ENCODE measurements at places on chromosomes 12 and 14.

DNA sequence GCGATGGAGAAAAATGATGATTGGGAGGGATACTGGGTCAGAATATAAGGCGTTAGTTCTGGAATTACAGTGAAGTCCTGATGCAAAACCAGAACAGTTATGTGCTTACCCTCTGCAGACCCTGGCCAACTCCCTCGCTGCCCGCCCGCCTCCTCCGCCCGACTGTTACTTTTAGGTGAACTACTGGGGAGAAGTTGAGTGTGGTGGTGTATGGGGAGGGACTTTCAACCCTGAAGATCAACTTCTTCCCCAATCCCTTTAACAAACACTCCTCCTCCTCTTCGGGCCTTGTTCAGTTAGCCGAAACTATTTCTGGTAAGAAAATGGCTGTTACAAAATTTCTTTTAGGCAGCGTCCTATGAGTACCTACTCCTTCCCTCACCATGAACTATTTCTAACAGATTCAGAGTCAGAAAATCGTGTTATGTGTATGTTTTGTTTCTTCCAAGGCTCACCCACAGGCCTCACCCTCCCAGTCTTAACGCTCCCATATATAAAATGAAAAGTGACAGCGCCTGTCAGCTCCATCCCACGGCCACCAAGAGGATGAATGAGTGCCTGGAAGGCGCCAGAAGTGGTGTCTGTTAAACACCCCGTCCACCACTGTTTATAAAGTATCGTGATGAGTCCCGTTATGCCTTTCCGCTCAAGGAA, 1.3 kb downstream of the FBXO33 start:
- peak; percentile 15 for DNase-seq

DNA sequence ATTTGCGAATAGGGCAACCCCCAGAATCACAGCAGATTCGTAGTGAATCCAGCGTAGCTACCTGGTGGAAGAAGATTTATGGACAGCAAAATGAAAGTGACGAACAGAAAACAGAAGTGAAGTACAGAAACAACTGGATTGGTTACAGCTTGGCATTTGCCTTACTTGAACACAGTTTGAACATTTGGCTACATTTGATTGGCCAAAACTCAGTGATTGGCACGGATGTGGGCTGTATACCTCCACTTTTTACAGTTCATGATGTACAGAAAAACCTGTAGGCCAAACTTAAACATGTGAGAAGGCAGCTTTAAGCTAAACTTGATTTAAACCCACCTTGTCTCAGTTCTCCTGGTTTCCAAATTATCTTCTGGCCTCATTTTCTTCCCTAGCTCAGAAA, 49.9 kb upstream of the AMN1 start:
- DNase-seq: no peak

GRCh38 chr12:62484233-62484632, 17.6 kb downstream of the MON2 start:
- no peak for DNase-seq

GRCh38 chr12:131260954-131261353, 307.2 kb downstream of the ADGRD1 start:
- no peak for DNase-seq

DNA sequence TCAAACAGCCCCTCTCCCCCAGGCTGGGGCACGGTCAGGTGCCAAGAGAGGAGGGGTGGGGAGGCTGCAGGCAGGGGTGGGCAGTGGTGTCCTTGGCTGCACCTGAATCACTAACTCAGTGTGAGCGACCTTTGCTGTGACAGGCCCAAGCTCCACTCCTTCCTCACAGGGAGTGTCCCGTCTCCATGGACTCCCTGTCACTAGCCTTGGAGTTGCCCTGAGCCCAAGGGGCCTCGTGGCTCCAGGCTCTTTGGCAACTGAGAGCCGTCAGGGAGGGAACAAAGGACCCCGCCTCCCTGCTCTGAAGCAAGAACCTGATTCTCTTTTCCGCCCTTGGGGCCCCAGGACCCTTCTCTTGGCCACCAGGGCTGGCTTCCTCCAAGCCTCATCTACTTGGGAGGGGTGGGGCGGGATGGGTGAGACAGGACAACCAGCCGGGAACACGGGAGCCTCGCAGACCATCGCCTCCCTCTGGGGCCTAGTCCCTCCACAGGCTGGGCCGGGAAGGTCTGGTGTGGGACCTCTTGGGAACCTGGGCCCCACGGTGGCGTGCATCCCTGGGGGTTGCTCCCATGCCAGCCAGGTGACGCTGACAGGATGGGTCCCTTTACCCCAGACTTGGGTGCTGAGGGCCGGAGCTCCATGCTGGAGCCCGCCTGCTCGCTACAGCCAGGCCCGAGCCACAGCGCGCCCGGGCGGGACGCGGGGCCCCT, 935 bp upstream of the ADSS1 start:
- DNase-seq: no peak

GRCh38 chr14:63535918-63536317, 7.3 kb downstream of the PPP2R5E start:
- no peak for DNase-seq

- no peak for DNase-seq
Measured at GRCh38 chr12:10636611-10637010, 23.2 kb upstream of the MAGOHB start.

- no peak for DNase-seq
Measured at GRCh38 chr12:56980268-56980667, 22.9 kb upstream of the RDH16 start.

DNA sequence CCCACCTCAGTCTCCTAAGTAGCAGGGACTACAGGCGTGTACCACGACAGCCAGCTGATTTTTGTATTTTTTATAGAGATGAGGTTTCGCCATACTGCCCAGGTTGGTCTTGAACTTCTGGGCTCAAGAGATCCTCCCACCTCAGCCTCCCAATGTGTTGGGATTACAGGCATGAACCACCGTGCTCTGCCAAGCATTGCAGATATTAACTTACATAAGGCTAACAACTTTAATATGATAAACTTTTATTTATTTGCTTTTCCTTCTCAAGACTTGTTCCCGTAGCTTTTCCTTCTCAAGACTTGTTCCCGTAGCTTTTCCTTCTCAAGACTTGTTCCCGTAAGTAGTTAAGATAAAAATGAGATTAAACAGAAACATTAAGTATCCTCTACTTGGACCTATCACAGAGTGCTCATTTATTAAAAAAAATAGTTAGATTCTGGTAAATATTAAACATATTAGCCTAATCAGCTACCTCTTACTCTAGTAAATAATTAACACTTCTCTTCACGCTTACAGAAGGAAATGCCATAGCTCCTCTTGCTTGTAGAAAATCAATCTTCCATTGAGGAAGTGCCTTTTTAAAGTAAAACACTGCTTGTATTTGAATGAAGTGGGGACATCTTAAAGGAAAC, 157.7 kb upstream of the KITLG start:
- no peak for DNase-seq

DNA sequence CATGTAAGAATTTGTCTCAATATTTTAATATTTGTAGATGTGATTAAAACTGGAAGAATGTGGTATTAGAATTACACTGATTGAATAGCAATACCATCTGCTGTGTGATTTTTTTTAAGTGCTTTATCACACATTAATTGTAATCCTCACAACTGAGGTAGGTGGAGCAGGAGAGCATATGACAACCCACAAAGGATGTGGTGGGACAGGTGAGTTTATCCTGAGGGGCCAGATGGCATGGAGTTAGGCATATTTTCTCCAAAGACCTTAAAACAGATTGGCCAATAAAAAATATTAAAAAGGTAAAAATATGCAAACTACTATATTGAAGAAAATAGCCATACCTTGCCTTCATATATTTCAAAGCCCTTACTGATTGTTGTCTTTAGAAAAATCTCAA, 7.8 kb downstream of the LRRC10 start:
- no peak for DNase-seq

GRCh38 chr12:124214574-124214973, 80.3 kb upstream of the RFLNA start:
- no peak for DNase-seq

DNA sequence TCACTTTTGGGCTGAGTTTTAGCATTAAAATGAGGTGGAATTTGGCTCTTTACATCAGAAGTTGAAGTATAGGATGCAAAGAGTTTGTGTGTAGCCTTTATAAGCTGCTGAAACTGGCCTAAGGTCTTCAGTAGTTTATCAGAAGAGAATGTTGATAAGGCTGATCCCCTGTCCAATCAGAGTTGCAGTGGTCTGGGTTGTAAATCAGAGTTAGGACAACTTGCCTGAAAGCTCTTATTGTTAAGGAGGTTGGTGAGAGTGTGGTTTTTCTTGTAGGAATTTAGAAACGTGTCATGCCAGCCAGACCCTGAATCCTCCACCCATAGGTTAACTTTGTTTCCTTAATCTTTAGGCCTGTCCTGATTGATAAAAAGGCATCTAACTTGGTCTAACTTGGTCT, 143.5 kb downstream of the ST8SIA1 start:
- no peak for DNase-seq

DNA sequence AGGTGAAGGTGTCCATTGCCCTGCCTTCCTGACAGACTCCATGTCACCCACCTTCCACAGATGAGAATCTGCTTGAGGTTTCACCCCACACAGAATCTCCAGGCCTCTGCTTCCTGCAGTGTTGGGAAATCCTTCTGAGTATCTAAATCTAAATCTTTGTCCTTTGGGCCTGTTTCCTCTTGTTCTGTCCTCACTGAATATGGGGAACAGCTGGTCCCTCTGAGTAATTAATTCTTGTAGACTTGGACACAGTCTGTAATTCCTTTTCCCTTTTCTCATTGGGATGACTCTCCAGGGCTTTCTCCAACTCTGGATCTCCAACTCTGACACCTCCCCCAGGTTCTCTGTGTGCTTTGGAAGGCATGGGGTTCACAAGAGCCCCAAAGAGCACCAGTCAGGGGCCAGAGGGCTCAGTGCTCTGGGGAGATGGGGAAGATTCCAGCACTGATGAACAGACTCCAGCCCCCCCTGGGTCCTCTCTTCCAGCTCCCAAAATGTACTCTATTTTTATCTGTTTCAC, 2.3 kb upstream of the ACVRL1 start:
- no peak for DNase-seq

DNA sequence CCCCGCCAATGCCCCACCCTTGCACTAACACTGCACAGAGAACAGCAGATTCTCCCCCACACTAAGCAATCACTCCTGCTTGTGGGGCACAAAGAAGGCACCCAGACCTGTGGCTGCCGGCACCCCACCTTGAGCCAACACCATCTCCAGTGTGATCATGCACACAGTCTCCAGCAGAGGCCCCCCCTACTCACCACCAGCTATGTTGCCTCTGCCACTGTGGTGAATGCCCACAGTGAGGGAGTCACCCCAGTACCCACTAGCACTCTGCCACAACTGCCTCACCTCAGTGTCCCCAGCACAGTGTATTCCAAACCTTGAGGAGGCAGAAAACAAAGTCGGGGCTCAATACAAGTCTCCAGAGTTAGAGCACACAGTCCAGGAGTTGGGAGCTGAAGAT, 261.7 kb upstream of the SSTR1 start:
- no peak for DNase-seq

- DNase-seq: no peak
Measured at GRCh38 chr12:131592972-131593371, 117.9 kb upstream of the SFSWAP start.

GRCh38 chr12:5399266-5399665, 32.6 kb upstream of the NTF3 start:
- DNase-seq: no peak
